ENCODE measurements at places on chromosomes 5 and 9.

GRCh38 chr5:153572411-153573145, 82.1 kb downstream of the GRIA1 start:
- no peak for DNase-seq

- no peak for DNase-seq
Observed at GRCh38 chr9:91316093-91316492, 45.6 kb downstream of the AUH start.

GRCh38 chr5:157454273-157454672, 5.7 kb upstream of the NIPAL4 start:
- DNase-seq, result no peak

DNA sequence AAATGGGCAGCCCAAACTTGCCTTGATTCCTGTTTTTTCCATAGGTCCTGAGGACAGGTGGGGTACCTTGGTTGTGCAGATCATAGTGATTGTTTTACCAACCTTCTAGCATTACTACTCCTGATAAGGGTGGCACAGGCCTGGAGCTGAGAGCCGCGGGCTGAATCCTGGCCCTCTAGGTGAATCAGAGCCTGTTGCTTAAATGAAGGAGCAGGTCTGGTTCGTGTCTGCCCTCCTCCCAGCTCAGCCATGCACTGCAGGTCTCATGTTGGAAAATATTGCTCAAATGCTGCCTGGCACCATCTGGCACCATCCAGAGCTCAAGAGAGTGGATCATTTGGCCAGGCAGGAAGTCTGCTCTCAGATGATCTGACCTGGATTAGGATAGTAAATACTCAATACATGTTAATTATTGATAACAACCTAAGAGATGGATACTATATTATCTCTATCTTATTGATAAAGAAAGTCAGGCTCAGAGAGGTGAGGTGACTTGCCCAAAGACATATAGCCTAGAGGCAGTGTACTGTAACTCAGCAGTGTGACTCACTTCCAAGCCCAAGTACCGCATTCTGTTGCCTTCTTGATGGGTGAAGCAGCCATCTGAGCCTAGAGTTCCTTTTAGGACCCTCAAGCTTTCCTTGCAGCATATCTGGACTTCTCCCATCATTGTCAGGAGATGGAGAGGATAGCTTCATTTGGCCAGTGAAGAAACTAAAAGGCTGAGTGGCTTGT, 104.3 kb upstream of the PITX1 start:
- no peak for DNase-seq

DNA sequence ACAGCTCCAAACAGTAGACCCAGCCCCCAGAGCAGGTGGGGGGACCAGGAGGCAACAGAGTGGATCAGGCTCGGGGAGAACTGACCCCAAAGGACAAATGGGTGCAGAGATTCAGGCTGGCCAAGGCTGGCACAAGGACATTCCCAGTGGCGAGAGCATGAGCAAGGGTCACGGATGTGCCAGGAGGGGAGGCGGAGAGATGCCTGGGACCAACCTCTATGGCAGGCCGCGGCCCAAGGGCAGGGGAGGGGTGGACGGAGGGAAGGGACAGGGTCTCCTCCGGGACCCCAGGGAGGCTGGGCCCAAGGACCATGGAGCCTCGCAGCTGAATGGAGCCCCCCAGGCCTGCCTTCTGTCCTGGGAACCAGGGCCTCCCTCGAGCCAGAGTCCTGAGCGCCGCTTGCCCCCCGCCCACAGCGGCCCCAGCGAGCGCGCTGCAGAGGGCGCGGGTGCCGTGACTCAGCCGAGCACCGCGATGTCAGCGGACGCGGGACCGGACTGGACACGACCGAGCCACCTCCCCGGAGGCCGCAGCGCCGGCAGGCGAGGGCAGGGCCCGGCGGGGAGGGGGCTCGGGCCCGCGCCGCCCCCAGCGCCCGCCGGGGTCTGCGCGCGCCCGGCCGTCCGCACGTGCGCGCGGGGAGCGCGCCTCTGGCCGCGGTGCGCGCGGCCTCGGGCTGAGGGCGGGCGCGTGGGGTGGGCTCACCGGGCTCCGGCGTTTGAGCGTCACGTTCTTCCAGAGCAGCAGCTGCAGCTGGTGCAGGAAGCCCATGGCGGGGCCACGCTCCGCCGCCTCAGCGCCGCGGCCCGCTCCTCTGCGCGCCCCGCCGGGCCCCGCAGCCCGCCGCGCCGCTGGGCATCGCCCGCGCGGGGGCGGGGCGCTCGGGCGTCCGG, at the start of gene ABCA2:
ABCA2 (minus strand) TSS at position 869 of the 894 bp plus-strand sequence; CDS start at position 772, 97 bp downstream.
- no peak for DNase-seq
